Stimulated activated CD4-positive, alpha-beta T cell treated with anti-CD3 and anti-CD28 coated beads, Interleukin-15, amount 100 ng/mL, for 48 hours (primary cell): ENCODE measurements at places on chromosomes 3 and 15.

DNA sequence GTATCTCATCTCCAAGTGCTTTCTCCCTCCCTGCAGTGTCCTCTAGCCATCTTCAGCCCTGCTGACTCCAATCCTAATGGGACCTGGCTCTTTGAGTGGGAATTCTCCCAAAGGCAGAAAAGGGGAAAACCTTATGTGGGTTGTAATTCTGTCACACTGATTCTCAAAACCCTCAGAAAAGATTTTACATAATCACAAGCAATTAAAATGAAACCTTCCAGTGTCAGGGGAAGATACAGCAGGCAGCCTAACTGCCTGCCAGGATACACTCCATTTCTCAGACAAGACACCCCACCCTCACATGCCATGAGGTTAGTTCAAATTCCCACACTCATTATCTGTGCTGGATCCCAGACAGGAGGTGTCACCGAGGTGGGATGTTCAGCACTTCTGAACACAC lies 121.4 kb downstream of the RFTN1 start:
- DNase-seq: no peak

DNA sequence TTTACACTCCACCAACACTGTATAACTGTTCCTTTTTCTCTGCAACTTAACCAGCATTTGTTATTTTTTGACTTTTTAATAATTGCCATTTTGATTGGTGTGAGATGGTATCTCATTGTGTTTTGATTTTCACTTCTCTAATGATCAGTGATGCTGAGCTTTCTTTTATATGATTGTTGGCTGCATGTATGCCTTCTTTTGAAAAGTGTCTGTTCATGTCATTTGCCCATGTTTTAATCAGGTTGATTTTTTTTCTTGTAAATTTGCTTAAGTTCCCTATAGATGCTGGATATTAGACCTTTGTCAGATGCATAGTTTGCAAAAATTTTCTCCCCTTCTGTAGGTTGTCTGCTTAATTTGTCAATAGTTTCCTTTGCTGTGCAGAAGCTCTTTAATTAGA lies 263.0 kb downstream of the MBNL1 start:
- no peak for DNase-seq

- no peak for DNase-seq
Measured at GRCh38 chr3:17969985-17970568, 227.6 kb upstream of the TBC1D5 start.

- DNase-seq: no peak
Measured at GRCh38 chr15:52178765-52179164, 12.4 kb downstream of the GNB5 start.

DNA sequence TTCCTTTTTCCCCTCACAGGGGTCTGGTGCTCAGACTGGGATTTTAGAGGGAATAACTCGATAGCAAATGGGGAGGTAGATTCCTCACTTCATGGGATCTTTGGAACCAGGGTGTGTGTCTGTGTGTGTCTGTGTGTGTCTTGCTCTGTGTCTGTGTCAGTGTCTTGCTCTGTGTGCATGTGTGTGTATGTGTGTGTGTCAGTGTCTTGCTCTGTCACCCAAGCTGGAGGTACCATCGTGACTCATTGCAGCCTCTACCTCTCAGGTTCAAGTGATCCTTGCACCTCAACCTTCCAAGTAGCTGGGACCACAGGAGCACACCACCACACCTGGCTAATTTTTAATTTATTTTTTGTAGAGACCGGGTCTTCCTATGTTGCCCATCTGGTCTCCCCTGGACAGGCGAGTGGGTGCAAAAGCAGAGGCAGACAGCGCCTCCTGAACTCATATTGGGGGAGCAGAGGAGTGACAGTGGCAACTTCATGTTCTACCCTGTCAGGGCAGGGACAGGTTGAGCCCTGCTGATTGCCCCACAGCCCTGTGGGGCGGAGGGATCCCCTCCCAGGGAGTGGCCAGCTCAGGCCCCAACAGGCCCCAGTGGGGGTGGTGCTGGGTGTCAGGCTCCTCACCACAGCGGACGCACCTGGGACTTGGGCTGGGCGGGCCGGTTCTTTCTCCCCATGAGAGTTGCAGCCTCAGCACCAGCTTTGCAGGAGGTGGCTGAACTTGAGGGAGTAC lies 10.4 kb upstream of the SEMA4B start:
- DNase-seq: no peak

- DNase-seq: no peak
Measured at GRCh38 chr3:161414907-161415306, 43.6 kb upstream of the SPTSSB start.

DNA sequence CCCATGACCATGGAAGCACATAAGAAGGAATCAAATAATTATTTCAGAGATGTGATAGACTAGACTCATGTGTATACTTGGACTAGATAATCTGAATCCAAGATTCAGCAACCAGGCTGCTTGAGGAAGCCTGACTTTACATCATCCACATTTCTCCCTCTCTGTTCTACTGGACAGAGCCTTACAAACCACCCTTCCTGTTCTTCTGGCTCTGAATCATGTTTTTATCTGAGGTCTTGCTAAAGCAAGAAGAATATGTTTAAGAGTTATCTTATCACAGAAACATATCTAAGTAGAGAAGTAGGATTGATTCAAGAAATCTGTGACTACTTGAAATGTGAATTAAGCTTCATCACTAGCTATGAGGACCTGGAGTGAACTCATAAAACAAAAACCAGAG lies 71.1 kb upstream of the SLC24A5 start:
- no peak for DNase-seq

DNA sequence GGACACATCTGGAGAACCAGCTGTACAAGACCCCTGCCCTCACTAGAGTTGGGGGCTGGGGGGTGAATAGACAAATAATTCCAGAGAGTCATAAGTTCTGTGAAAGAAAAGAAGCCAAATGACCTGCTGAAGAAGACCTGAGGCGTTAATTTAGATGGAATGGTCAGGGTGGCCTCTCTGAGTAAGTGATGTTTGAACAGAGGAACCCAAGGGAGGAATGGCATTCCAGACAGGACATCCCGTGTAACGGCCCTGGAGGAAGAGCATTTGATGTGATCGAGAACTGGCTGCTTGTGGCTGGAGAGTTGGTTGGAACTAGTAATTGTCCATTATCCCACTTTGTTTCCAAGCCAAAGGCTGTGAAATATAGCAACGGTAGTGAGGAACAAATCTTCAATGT lies 1.7 kb downstream of the NR2C2 start:
- DNase-seq: no peak

DNA sequence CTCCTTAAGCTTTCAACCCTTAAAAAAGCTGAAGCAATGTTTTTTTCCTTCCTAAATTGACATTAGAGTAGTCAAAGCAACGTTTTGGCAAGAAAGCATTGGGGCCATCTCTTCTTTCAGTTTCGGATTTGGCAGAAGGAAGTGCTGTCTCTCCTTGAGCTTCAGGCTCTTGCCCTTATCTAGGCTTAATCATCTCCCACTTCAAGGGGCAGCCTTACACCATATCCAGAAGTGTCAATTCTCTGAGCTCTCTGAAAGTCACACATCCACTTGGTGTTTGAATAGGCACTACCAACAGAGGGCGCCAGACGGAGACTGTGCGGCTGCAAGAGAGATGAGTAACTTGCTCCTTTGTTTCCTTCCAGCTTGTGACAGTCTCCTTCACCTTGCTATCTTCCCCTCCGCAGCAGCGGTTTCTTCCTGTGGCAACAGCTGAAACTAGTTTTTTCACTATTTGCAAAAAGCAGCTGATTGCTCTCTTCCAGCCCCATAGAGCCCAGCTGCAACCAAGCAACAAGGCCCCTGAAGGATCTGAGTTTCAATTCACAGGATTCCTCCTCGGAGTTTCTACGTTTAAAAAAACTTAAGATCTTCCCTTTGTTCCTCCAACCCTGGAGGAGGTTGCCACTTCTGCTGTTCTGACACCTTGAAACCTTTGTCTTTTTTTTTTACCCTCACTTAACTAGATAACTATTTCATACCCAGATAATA lies 147.0 kb upstream of the SLCO3A1 start:
- DNase-seq: peak; percentile 83

GRCh38 chr15:40114218-40114617 lies 5.5 kb upstream of the BMF start:
- DNase-seq: no peak

- no peak for DNase-seq
Measured at GRCh38 chr3:57143886-57144459, 21.2 kb downstream of the IL17RD start.

- DNase-seq: no peak
Measured at GRCh38 chr3:150377601-150378300, 30.3 kb upstream of the TSC22D2 start.

DNA sequence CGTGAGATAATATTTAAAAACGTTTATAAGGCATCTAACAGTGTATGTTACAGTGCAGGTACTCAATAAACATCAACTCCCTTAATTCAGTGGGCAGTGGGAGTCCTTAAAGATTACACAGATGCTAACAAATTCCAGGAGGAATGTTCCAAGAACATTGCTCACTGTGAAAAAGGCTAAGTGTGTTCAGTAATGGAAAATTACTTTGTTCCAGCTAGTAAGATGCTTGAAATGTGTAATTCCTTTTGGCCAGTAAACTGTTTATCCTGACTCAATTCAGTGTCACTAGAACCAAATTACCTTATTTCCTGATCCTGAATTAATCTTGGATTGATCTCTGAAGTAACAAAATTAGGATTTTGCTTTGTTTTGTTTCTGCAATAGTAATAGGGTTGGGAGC lies 54.2 kb upstream of the SEMA6D start:
- no peak for DNase-seq

DNA sequence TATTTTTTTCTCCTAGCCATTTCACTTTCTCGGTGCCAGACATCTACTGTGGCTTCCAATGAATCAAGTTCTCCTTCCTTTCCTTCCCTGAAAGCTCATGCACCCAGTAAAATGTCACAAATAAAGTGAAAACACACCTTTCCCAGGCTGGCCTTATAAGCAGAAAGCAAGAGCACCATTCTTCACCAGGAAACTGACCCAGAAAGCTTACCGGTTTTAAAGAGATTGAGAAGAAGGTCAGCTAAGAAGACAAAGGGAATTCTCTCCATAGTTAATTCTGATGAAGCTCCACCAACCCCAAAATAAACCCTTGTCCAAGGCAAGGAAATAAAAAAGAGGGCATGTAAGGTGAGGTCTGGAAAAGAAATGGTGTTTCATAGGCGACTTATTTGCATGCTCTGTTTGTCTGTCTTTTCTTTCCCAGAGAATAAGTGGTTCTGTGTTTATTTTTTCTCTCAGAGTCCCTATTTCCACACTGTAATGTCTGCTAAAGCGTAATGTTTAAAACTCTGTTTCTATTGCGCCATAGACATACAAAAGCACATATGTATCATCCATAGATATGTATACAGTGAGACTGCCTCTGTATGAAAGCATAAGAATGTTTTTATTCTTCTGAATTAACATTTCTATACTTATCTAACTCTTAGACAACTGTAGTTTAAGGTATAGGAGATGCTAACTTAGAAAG lies 2.8 kb downstream of the LSAMP start:
- no peak for DNase-seq
